Omental fat pad (tissue), 4 donors: ENCODE measurements at places on chromosomes 2 and 18. TPM values are rescaled to one million over a fixed set of nuclear protein-coding genes. Genes with fewer than 3 reads are reported as not detected.

The CPO gene
- total RNA-seq: 0.69 TPM

DNA sequence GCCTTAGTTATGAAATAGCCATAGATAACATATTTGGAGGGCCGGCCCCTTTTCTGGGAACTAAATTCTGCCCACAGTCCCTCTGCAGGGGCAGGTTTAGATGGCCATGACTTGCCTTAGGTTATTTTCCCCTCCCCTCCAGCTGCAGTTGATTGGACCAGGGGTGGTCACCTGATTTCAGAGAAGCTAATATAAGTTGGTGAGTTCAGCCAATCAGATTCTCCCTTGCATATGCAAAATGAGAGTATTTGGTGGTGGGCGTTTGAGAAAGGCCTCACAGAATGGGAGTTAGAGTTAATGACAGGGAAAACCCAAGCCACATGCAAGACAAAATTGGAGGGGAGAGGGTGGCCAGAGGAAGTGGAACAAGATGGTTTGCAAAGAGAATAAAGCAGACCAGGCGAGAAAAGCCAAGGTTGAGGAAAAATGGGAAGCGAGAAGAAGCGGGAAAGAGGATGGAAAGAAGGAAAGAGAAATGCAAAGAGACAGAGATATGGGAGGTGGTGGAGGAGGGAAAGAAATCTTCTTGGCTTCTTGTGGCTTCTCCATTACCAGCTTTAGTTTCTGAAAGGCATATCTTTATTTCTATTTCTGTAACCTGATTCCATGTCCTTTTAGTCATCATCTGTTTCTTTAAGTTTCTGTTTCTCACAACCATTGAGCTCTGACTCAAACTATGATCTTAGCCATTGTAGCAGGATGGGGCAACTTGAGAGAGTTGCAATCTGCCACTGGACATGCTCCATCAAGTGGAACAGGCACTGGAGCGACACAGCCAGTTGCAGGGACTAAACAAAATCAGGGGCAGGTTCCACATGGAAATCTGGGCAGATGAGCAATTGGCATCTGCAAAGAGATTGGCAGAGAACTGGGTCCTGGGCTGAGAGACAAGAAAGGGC, 108.1 kb upstream of the SIX3 start:
- DNase-seq: no peak

- DNase-seq: no peak
These were observed 50.3 kb upstream of the GREB1L start for GRCh38 chr18:21191596-21192307.

GRCh38 chr18:50279752-50280151, 1.6 kb downstream of the MBD1 start:
- DNase-seq: no peak

DNA sequence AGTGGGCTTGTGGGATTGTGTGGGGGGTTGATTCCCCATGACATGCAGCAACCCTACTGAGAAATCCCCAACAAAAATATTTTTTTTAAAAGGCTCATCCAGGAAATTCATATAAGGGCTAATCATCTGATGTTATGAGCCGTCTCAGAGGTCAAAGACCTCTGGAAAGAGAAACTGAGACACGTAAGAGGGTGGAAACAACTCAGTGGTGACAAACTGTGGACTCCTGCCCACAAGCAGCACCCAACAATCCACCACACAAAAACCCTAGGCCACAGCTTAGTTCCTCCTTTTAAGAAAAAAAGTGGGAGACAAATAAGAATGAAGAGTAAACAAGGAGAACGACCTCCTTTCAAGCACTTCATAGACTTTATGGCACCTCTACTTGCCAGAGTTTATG, 1096.1 kb upstream of the NRXN1 start:
- DNase-seq: no peak

DNA sequence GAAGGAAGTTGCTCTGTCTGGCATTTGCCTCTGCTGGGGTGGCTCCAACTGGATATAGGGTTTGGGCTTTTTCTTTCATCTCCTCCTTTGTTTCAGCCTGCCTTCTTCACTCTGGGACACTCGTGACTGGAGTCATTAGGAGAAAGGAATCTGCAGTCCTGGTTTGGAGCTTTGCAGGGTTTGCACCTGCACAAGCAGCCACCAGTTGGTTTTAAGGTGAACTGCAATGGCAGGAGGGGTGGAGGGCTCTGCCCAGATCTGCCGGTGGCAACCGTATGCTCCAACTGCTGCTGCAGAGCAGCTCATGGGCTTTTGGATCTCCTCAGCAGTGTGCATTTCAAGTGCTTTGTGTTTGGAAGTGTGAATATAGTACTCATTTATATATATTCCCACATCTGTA, 131.3 kb upstream of the MGAT5 start:
- no peak for DNase-seq

GRCh38 chr2:154097833-154098398, 226.2 kb downstream of the GALNT13 start:
- DNase-seq: no peak

DNA sequence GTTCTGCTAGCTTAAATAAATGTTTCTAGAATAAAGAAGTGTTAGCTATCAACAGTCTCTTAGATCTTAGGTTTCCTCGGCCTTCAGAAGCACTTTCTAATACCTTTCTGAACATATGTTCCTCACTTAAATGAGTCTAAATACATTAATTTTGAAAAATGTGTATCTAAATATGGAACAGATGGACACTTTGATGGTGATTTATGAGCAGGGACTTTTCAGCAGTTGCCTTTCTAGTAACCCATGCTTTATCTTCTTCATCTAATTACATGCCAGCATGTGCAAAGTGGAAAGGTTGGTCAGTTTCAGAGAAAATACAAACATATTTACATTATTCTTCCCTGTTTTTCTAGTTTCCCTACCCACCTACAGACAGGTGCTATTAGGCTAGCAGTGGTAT, 797.0 kb upstream of the CHAC2 start:
- DNase-seq: no peak

GRCh38 chr2:237782181-237782580, 16.4 kb upstream of the RBM44 start:
- no peak for DNase-seq

The CREG2 gene
- total RNA-seq: not detected

DNA sequence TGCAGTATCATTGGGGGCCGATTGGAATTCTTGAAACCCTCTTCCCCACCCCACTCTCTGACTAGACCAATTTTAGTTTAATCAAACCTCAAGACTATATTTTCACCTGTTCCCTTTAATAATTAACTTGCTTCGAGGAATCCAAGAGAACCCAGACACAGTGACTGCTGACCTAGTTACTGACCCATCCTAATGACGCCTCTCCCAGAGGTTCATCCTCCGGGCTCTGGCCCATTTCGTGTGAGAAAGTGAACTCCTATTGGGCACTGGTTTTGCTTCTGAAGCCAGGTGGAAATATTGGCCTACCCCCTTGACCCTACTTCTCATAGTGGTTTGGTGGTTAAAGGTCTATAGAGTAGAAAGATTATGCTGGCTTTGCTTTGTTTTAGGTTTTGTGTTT, 39.9 kb downstream of the RPL37A start:
- DNase-seq: no peak

GRCh38 chr18:44701227-44701626, 20.5 kb downstream of the SETBP1 start:
- DNase-seq: no peak

- DNase-seq: no peak
These were observed 151.4 kb downstream of the RPIA start for GRCh38 chr2:88842656-88843460.

The GNLY gene
- 5.5 TPM for total RNA-seq

GRCh38 chr18:47981320-47981719, 50.9 kb upstream of the SMAD2 start:
- no peak for DNase-seq
